ENCODE measurements at places on chromosomes 12 and 14.
A peak's percentile ranks its signal among the peaks of the same experiment; 100 is the strongest.

DNA sequence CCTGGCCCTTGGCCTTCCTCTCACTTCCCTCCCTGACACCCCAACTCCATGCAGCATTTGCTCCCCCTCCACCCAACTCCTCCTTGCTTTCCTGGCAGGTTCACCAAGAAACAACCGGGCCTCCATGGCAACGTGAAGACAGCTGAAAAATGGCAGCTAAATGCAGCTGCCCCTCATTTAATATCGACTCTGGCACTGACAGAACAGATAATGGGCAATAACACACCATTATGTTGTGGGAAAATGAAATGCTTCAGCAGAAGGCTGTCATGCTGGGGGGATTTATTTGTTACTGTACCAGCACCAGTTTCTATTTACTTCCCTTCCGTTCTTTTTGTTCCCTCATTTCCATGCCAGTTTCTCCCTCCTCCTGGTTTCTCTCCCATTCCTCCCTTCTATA, 440.8 kb downstream of the NRXN3 start:
- no peak overlapping the region for H3K27ac ChIP-seq
- no peaks in the 10 kb centered on the region for H3K27me3 ChIP-seq
- H3K36me3 ChIP-seq, result no peaks in the 10 kb centered on the region
- no peak for DNase-seq
- H3K4me3 ChIP-seq, result no peak overlapping the region
- H3K4me1 ChIP-seq, result no peaks in the 10 kb centered on the region

DNA sequence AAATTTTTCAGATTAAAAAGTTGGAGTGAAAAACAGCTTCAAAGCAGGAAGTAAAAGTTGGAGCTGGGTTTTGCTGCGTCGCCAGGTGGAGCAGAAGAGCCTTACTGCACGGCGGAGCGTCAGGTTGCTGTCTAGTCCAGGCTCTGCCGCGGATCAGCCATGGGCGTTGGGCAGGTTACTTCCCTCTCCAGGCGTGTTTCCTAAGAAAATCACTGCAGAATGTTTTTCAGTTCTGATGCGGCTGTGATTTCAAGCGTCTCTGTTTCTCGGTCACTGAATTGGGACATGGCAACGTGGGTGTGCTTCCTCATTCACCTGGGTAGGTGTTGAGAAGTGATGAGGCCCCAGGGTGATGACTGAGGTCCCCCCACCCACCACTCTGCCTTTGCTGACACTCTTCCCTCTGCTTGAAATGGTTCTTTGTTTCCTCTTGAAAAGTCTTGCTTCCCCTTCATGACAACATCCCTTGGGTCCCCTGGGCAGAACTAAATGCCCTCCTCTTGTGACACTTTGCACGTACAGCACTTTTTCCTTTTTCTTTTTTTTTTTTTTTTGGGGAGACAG, 7.6 kb downstream of the EVL start:
- H3K27me3 ChIP-seq, result no peaks in the 10 kb centered on the region
- H3K27ac ChIP-seq, result no peak overlapping the region
- no peaks in the 10 kb centered on the region for H3K36me3 ChIP-seq
- H3K4me1 ChIP-seq, result no peaks in the 10 kb centered on the region
- H3K4me3 ChIP-seq, result no peak overlapping the region
- no peak for DNase-seq

GRCh38 chr12:63814146-63814772, 30.2 kb upstream of the SRGAP1 start:
- H3K4me3 ChIP-seq, result no peak overlapping the region
- no peaks in the 10 kb centered on the region for H3K36me3 ChIP-seq
- no peak overlapping the region for H3K27ac ChIP-seq
- H3K4me1 ChIP-seq, result no peaks in the 10 kb centered on the region

DNA sequence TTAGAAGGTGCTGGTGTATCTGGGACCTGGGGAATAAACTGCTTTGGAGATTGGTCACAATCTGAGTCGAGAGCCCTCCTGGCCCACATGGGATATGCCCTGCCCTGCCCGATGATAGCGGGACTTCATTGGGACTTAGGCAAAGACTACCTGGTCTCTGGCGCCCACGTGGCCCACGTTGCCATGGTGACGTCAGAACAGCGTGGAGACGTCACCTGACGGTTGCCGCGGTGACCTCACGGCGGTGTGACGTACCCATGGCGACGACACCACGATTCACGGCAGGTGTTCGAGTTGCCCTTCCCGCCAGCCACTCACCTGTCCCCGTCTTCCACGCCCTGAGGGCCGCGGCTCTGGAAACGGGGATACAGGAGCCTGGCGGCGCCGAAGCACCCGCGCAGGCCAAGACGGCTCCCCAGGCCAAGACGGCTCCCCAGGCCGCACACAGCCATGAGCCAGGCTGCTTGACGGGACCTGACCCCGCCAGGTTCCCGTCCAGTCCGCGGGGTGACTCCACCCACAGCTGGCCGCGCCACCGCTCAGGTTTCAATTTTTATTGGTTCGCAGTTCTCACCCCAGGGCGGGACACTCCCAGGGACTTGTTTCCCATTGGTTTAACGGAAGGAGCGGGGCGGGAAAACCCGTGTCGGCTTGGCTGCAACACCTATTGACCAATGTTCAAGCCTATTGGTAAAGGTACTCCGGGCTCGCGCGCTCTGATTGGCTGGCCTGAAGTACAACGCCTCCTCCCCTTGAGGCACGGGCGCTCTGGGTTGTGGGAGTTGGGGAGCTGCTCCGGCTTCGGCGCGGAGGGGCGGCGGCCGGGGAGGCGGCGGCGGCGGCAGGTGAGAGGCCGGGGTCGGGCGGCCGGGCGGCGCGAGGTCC, at the start of the genes MMAB and MVK:
MMAB (minus strand) TSS at position 476 of the 885 bp plus-strand sequence; CDS start at position 452, 24 bp downstream.
MVK (plus strand) TSS at position 766 of the 885 bp plus-strand sequence. CDS start 1,029 bp downstream, outside the sequence.
- H3K4me3 ChIP-seq, result peak within 1 kb of the TSS; percentile 77
- DNase-seq, result peak; percentile 99
- H3K4me1 ChIP-seq, result peaks cover 3% of the 10 kb centered on the region
- H3K27ac ChIP-seq, result peak within 1 kb of the TSS; percentile 55
- no peaks in the 10 kb centered on the region for H3K36me3 ChIP-seq
- H3K27me3 ChIP-seq, result no peaks in the 10 kb centered on the region

DNA sequence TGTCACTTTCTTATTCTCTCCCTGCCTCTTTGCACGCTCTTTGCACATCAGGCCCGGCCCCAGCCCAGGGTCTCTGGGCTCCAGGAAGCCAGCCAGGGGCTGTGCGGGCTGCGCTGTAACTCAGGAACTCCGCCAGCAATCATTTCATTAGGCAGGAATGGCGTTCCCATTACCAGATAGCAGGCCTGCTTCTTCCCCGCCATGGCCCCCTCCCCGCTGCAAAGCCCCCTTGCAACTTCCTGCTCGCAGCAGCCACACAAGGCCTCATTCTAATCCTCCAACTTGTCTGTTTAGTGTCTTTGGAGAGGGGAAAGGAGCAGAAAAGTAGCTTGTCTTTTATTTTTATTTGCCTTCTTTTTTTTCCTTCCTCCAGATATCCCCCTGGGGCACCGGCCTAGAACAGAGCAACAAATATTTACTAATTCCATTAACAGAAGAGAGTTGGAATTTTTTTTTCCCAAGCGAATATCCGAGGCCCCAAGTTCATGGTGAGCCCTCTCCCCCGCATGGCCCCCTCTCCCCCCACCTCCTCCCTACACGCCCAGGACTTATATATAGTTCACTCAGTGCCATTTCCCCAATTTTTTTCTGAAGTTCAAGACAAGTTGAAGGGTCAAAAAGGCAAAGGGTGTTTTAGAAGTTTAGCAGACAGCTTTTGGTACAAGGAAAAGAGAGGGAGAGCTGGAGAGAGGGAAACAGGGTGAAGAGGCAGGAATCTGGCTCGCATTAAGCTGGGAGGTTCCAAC, 329.4 kb upstream of the TBX3 start:
- H3K4me3 ChIP-seq, result no peak overlapping the region
- H3K27me3 ChIP-seq, result no peaks in the 10 kb centered on the region
- H3K36me3 ChIP-seq, result no peaks in the 10 kb centered on the region
- no peak overlapping the region for H3K27ac ChIP-seq

- no peaks in the 10 kb centered on the region for H3K36me3 ChIP-seq
- H3K4me1 ChIP-seq, result no peaks in the 10 kb centered on the region
- no peak for DNase-seq
- no peaks in the 10 kb centered on the region for H3K27me3 ChIP-seq
- no peak overlapping the region for H3K4me3 ChIP-seq
These were observed 115.7 kb upstream of the GSC start for GRCh38 chr14:94885481-94886155.

GRCh38 chr12:107657621-107658020, 28.0 kb upstream of the PWP1 start:
- H3K27me3 ChIP-seq, result no peaks in the 10 kb centered on the region
- no peaks in the 10 kb centered on the region for H3K36me3 ChIP-seq
- DNase-seq, result no peak

- no peaks in the 10 kb centered on the region for H3K36me3 ChIP-seq
- no peak for DNase-seq
- no peak overlapping the region for H3K27ac ChIP-seq
These were observed 13.6 kb upstream of the MAPKAPK5 start for GRCh38 chr12:111828338-111828979.

- DNase-seq, result peak; percentile 71
- H3K27ac ChIP-seq, result peak overlapping the region; percentile 46
- no peaks in the 10 kb centered on the region for H3K36me3 ChIP-seq
- peaks cover 57% of the 10 kb centered on the region for H3K4me1 ChIP-seq
These were observed 27.2 kb upstream of the PNMA1 start for GRCh38 chr14:73741386-73741875.

DNA sequence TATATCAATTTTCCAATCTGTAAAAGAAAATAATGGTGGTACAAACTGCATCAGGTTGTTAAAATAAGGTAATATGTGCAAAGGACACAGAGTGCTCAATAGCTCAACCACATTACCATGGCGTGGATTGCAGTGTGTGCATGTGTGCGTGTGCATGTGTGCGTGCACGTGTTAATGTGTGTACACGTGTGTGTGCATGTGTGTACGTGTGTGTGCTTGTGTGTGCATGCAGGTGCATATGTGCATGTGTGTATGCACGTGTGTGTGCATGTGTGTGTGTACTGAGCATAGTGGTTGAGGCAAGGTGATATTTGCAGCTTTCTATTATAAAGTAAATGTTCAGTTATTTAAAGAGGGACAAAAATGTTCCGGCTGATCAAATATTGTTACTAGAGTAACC, 115.6 kb downstream of the NT5DC3 start:
- no peaks in the 10 kb centered on the region for H3K36me3 ChIP-seq
- H3K27me3 ChIP-seq, result no peaks in the 10 kb centered on the region
- DNase-seq, result no peak
- H3K4me1 ChIP-seq, result no peaks in the 10 kb centered on the region
- no peak overlapping the region for H3K27ac ChIP-seq

DNA sequence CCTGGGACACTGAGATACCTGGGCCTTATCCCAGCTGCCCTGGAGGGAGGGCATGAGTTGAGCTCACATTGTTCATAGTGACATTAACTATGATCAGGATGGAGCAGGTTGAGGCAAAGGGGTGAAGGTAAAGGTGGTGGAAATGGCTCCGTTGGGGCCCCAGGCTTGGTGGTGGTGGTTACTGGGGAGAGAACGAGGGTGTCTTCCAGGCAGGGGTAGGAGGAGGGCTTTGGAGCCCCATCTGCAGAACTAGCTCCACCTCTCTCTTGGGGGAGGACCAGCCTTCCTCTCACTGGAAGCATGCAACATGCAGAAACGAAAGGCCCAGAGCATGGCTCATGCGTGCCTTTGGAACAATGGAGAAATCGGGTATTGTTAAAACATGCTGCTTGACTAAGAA, 217.0 kb downstream of the SLC41A2 start:
- no peaks in the 10 kb centered on the region for H3K36me3 ChIP-seq
- peaks cover 2% of the 10 kb centered on the region for H3K4me1 ChIP-seq
- no peak overlapping the region for H3K4me3 ChIP-seq
- no peak overlapping the region for H3K27ac ChIP-seq

DNA sequence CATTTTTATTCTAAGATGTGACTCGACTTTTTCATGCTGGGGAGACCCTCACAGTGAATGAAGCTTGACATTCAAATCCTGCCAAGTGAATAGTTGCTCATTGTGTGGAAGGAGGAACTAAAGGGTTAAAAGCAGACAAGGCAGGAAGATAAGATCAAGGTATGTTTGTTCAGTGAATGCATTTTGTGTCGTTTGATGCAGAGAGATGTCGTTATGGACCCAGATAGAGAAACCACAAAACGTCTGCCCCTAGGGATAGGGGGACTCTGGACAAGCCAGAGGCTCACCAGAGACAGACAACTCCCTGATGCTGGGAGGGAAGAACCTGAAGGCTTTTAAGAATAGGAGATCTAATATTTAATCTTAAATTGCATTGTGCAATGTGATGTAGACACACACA, 72.5 kb upstream of the MYL2 start:
- H3K27ac ChIP-seq, result no peak overlapping the region
- DNase-seq, result no peak
- no peak overlapping the region for H3K4me3 ChIP-seq

DNA sequence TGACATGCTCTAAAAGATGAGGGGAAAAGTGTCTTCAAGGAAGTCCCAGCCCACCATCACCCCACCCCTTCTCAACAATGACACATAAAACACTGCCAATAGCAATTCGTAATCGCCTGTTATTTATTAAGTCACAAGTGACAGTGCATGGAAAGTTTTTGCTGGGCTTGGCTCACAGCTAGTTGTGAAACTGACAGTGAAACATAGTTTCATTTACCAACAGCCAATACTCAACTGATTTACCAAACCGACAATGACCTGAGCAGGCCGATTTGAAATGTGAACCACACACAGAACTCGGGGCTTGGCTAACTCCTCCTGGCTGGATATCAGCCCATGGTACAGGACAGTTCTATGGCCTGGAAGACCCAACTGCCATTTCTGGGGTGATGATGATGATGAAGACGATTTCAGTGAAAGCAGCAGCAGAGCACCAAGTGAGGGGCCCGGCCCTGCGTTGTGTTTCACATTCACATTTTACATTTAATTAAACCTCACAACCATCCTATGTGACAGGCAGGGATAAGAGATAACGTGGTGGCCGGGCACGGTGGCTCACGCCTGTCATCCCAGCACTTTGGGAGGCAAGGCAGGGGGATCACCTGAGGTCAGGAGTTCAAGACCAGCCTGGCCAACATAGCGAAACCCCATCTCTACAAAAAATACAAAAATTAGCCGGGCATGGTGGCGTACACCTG, 42.7 kb downstream of the CAMKK2 start:
- no peak for DNase-seq
- no peak overlapping the region for H3K4me3 ChIP-seq
- no peak overlapping the region for H3K27ac ChIP-seq
- no peaks in the 10 kb centered on the region for H3K4me1 ChIP-seq

- H3K36me3 ChIP-seq, result no peaks in the 10 kb centered on the region
- H3K27me3 ChIP-seq, result no peaks in the 10 kb centered on the region
- no peak for DNase-seq
- no peaks in the 10 kb centered on the region for H3K4me1 ChIP-seq
- no peak overlapping the region for H3K27ac ChIP-seq
These were observed 749.1 kb upstream of the TBX3 start for GRCh38 chr12:115433014-115433634.

All from ovary (tissue), 10 donors.